Non-pigmented ciliary epithelial cell (primary cell): ENCODE measurements at places on chromosomes 3 and 15.

DNA sequence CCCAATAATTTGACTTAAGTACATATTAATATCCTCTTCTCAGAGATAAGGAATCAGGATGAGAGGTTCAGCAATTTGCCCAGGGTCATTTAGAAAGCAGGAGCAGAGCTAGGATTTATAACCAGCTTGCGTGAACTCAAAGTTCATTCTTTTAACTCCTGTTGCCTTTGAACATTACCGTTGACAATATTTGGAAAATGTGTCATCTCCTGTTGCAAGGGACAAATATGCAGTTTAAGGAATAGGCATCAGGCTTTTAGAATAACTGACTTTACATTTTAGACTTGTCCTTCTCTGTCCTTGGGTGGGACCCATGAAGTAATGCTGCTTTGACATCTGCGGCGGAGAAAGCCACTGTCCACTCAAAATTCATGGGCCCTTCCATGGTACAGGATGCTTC lies 252.2 kb upstream of the RGMA start:
- DNase-seq: no peak

- no peak for DNase-seq
These were observed 311.8 kb downstream of the TBC1D5 start for GRCh38 chr3:17430582-17430981.

DNA sequence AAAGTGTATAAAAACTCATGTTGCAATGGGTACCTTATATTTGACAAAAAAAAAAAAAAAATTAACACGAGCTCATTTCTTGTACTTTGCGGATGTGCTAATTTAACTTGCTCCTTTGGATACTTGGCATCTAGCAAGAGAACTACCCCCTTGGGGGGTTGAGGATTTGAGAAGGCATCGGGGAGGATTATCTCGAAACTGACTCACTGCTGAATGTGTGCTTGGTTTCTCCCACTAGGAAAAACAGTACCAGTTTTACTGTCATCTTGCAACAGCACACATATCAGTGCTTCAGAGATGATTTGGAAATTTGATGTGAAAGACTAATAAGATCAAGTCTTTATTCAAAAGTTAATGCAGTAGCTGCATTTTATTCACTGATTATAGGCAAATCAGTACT lies 891 bp downstream of the EXOG start:
- no peak for DNase-seq

DNA sequence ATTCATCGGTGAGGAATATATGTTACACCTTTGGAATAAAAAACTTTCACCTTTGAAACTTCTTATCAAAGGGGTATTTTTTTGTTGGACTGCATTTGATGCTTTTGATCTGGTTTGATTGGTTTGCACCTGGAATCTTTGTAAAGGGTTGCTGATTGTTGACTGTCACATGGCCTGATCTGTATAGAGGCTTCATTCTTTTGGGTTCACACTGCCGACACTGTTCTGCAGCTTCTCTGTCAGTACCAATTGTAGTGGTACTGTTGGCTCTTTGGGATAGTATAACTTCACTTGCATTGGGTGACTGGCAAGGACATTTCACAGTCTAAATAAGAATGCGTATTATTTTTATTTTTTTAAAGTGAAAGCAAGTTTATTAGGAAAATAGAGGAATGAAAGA lies 155.7 kb downstream of the DOCK3 start:
- DNase-seq: no peak

GRCh38 chr3:193053046-193053435 lies 135.4 kb upstream of the MB21D2 start:
- no peak for DNase-seq

DNA sequence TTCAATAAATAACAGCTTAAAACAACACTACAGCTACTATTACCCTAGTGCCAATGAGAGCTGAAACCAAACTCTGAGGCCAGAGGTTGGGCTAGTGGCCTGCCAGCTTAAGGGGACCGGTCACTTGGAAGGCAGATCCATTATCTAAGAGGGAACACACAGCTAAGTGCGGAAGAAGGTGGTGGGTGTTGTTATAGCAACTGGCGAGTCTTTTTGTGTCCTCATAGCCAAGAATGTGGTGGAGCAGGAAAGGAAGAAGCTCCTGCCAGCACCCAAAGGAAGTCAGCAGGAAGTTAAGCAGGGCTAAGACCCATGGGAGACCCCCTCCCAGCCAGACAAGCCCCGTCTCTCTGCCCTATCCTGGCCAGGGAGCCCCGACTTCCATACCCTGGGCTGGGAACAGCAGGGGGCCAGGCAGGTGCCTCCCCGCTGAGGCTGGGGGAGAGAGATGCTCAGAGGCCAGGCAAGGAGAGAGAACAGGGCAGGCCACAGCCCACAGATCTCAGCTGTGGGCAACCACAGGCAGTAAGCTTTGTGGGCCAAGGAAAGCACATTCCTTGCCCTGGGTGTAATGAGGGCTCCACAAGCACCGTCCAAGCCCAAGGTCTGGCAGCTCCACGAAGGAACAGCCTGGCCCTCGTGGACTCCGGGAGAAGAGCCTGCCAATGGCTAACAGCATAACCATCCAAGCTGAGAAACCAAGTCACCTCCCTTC lies 34.0 kb upstream of the HRH1 start:
- DNase-seq: no peak

- no peak for DNase-seq
These were observed 35.0 kb upstream of the LRRC3B start for GRCh38 chr3:26587571-26587970.

GRCh38 chr15:100781961-100782530 lies 97.6 kb upstream of the ALDH1A3 start:
- DNase-seq: no peak

DNA sequence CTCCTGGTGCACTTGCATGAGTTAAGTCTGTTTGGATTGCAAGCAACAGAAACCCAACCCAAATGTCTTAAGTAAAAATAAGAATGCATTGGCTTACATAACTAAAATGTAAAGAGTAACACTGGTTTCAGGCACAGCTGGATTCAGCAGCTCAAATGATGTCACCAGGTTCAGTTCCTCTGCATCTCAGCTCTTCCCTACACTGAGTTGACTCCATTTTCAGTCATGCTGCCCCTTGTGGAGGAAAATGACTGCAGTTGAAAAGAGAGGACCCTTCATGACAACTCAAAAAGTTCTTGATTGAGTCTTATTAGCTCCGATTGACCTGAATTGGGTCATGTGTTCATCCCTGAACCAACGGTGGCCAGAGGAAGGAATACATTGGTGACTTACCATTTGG lies 138.5 kb upstream of the ABI3BP start:
- DNase-seq: no peak

DNA sequence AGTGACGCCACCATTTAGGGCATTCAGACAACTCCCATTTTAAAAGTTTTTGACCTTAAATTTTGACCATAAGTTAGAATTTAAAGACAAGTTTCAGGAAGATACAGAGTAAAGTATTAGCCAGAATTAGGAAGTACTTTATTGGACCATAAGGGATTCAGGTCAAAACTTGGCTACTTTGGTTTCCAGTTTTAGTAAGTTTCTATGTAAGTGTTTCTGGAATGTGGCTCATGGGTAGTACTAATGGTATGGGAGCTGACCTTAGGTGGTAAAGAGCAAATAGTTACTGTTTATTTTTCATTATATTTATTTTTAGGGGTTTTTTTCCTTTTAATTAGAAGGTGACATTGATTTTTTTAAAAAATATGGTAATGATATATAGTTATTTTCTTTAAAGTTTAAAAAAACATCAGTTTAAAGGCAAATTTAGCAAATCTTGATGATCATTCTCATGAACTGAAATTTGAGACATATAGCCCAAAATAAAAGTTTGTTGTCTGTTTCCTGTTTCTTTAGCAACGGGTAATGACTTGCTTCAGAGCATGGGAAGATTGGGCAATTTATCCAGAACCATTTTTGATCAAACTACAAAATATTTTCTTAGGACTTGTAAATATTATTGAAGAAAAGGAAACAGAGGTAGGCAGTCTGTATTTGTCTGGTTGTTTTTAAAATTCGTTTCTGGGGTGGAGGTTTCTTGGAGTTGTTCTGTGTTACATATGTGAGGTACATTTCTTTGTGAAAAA lies 34.3 kb downstream of the U2SURP start:
- DNase-seq: no peak

DNA sequence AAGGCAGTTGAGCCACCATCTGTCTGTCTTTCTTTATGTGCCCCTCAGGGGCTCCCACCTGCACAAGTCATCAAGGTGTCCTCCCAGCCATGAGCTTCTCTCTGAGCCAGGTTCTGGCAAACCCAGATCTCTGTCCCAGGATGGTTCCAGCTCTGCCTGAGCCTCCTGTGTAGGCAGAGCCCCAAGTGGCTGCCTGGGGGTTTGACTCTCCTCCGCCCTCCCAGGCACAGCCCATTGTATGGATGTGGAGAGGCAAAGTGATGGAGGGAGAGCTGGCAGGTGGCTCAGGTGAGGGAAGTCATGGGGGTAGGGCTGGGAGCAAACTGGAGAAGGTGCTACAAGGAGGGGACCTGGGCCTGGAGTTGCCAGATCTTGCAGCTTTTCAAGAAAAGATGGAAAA lies 56.9 kb downstream of the GRIP2 start:
- no peak for DNase-seq

DNA sequence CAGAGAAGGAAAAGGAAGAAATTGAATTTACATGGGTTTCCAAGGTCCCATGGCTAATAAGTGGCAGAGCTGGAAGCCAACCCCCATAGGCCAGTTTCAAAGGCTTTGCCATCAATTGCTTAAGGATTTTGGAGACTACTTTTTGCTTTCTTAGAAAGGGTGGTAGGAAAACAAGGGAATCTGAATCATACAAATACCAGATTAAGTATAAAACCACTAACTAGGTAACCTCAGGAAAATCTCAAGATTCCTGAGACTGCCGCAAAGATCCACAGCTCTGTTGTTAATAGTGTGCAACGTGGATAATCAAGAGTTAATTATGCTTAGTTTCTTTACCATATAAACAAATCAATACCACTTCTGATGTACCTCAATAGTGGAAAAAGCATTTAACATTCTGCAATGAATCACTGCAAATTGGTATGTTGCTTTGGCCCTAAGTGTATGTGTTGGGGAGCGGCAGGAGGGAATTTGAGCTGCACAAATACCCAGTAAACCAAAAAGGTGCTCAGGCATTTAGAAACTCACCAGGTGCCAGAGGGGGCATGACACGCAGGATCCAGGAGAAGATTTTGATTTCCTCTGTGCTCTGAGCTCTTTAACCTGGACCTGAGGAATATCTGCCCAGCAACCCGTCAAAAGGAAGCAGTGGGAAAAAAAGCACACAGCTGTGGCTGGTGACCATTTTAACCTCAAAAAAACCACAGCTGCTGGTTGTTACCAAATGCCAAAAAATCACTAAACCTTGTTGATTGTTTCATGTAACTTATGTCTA lies 22.0 kb downstream of the AADAC start:
- peak; percentile 31 for DNase-seq

- no peak for DNase-seq
These were observed 45.6 kb downstream of the TLE3 start for GRCh38 chr15:70051948-70052633.

DNA sequence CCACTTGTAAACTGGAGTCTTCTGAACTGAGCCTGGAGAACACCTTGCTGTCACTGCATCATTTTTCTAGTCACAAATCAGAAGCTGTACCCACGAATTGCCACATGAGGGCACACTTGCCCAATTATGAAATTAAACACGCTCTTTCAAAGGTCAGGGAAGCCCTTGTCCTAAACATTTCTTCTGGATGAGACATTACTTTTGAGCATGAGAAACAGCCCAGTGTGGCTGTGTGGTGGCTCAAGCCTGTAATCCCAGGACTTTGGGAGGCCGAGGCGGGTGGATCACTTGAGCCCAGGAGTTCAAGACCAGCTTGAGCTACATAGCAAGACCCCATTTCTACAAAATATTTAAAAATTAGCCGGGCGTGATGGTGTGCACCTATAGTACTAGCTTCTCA lies 27.5 kb upstream of the CFAP161 start:
- peak; percentile 58 for DNase-seq

GRCh38 chr3:28053759-28054158 lies 187.7 kb upstream of the CMC1 start:
- DNase-seq: no peak

- no peak for DNase-seq
These were observed 12.9 kb downstream of the SPINT1 start for GRCh38 chr15:40856746-40857145.

DNA sequence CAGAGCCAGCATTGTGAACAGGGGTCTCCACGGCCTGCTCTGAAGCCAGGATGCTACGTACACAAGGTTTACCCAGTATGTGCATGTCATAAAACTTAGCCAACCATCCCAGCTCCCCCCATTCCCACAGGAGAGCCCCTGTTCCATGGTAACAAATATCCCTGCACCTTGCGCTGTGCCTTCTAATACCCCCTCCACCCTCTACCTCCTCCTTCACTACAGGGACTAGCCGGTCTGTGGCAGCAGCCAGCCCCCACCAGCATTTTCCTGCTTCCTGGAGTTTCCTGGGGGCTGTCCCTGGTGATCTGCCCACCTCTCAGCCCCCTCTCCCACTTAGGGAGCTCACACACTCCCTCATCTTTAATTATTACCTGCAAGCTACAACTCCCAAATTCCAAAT lies 20.4 kb downstream of the ACSBG1 start:
- no peak for DNase-seq

GRCh38 chr3:42256135-42256819 lies 9.7 kb downstream of the CCK start:
- DNase-seq: peak; percentile 45

DNA sequence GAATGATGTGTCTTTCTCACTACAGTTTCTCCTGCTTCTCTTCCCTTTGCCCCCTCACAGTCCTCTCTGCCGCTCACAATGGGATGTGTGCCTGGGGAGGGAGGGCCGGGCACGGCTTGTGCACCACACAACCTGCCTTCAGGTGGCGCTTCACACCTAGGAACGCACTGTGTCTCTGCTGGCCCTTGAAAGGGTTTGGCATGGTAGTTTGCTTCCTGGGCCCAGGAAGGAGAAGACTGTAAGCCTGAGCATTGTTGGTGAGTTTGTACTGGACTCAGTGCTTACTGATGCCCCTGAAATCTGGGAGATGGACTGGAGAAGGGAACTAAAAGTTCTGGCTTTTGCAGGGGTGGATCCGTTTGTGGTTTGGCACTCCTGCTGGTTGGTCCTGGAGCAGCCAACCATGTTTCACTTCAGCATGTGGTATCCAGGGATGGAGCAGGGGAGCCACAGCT lies 9.2 kb downstream of the ALPK3 start:
- DNase-seq: no peak

GRCh38 chr3:9352917-9353752 lies 9.7 kb upstream of the THUMPD3 start:
- no peak for DNase-seq

GRCh38 chr3:66272016-66272415 lies 51.2 kb downstream of the SLC25A26 start:
- DNase-seq: no peak

GRCh38 chr3:12906141-12906915 lies 65.0 kb upstream of the RPL32 start:
- DNase-seq: no peak

- no peak for DNase-seq
These were observed 10.3 kb downstream of the PDZRN3 start for GRCh38 chr3:73614419-73614818.

GRCh38 chr3:30914696-30915095 lies 20.2 kb upstream of the GADL1 start:
- DNase-seq: no peak

- DNase-seq: no peak
These were observed 22.5 kb upstream of the OTOL1 start for GRCh38 chr3:161474139-161474538.

- no peak for DNase-seq
These were observed 44.7 kb upstream of the NR2C2 start for GRCh38 chr3:14902719-14903118.

- no peak for DNase-seq
These were observed 492.6 kb downstream of the SQOR start for GRCh38 chr15:46127361-46127874.
